Ascending aorta (tissue), 2 donors: ENCODE measurements at places on chromosomes 7 and 10.

- DNase-seq: no peak
These were observed 22.0 kb upstream of the LMTK2 start for GRCh38 chr7:98084631-98085030.

DNA sequence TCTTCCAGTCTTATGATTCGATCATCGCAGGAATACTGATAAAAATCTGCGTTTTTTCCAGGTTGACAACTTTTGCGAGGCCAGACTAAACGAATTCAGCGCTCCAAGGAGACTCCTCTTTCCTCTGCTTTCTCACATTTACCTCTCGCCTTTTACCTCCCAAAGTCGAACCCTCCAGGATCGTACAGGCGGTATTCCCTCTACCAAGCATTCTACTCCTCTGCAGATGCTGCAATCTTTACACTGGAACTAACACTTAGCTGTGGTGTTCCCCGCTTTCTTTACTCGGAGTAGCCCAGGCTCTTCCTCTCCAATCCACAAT is 449 bp downstream of the NUDT5 start:
- no peak for DNase-seq

DNA sequence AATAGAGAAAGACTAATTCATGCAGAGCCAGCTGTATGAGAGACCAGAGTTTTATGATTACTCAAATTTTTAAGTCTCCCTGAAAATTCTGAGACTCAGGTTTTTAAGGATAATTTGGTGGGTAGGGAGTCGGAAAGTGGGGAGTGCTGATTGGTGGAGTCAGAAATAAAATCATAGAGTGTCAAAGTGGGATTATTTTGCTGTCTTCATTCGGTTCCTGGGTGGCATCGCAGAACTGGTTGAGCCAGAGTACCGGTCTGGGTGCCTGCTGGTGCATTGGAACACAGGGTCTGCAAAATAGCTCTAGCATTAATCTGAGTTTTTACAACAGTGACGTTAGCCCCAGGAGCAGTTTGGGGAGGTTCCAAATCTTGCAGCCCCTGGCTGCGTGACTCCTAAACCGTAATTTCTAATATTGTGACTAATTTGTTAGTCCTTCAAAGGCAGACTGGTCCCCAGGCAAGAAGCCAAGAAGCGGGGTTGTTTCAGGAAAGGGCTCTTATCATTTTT is 32.4 kb downstream of the GPRIN2 start:
- peak; percentile 71 for DNase-seq

DNA sequence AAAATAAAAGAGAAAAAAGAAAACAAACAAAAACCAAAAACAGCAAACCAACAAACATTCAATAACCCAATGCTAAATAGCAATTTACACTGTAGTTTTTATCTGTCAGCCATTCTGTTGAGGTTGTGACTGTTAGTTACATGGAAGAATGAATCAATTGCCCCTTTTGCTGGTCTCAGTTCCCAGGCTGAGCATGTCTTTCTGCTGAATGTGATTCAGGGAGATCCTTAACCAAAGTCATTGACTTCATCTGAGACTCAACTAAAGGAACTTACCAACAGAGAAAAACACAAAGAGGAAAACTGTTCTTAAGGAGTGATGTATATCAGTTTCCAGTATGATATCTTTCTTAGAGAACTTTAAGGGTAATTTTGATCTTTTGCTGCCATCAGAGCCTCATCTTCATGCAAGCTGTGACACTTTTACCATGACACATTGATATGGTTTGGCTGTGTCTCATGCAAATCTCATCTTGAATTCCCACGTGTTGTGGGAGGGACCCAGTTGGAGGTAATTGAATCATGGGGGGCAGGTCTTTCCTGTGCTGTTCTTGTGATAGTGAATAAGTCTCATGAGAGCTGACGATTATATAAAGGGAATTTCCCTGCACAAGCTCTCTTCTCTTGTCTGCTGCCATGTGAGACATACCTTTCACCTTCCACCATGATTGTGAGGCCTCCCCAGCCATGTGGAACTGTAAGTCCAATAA is 469.8 kb downstream of the KIF20B start:
- no peak for DNase-seq

DNA sequence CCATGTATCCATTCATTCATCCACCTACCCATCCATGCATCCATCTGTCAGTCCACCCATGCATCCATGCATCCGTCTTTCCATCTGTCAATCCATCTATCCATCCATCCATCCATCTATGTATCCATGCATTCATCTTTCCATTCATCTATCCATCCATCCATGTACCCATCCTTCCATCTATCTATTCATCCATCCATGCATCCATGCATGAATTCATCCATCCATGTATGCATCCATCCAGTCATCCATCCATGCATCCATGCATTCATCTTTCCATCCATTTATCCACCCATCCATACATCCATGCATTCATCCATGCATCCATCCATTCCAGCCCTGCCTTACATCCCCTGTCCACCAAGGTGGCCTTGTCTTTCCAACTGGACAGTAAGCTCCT is 45.7 kb downstream of the SORCS3 start:
- no peak for DNase-seq

DNA sequence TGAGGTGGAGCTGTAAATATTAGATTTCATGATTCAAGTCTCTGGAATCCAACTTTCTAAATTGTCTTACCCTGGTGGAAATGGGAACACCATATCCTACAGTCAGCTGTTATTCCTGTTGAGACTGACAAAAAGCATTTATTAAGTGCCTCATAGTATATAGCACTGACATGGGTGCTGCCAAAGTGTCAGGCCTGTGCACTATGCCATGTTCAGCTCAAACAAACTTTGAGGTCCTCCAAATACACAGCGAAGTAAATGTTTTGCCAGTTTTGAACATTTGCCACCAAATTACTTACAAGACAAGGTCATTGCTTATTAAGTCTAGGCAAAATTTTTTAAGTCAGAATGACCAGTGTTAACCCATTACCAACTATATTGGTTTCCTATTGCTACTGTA is 162.9 kb upstream of the SLC25A13 start:
- DNase-seq: no peak

DNA sequence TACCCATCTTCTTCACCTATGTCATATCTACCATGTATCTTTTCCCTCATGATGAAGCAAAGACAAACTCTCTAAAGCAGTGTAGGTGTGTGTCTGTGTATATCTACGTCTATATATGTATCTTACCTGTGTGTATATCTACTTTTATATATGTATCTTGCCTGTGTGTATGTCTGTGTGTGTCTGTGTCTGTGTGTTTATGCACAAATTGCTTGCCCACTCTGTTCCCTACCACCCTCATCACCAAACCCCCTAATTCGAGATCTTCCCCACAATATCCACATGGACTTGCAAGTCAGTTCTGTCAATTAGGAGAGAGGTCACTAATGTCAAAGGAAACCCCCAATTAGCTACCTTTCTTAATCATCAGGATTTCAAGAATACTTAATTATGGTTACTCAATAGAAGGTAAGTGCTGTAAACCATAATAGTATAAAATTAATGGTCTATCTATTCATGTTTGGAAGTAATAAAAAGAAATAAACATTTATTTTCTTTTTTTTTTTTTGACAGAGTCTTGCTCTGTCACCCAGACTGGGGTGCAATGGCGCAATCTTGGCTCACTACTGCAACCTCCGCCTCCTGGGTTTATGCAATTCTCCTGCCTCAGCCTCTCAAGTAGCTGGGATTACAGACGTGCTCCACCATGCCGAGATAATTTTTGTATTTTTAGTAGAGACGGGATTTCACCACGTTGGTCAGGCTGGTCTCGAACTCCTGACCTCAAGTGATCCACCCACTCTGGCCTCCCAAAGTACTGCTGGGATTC is 43.6 kb downstream of the ANKRD61 start:
- no peak for DNase-seq

DNA sequence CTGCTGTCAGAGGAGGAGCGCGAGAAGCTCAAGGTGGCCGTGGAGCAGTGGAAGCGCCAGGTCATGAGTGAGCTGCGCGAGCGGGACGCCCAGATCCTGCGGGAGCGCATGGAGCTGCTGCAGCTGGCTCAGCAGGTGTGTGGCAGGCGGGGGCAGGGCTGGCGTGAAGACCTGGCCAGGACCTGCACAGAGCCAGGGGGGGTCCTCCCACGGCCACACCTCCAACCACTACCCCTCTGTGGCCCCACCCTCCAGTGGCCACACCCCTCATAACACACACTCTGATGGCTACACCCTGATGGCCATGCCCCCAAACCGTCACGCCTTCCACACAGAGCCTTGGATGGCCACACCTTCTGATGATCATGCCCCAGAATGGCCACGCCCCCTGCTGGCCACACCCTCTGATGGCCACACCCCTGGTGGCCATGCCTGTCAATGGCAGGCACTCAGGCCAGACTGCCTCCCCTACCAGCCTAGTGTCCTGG is 23.4 kb upstream of the DPYSL4 start:
- no peak for DNase-seq
